Stimulated activated CD8-positive, alpha-beta memory T cell treated with anti-CD3 and anti-CD28 coated beads, Interleukin-15, amount 100 ng/mL, for 48 hours (primary cell): ENCODE measurements at places on chromosomes 2 and 18.

DNA sequence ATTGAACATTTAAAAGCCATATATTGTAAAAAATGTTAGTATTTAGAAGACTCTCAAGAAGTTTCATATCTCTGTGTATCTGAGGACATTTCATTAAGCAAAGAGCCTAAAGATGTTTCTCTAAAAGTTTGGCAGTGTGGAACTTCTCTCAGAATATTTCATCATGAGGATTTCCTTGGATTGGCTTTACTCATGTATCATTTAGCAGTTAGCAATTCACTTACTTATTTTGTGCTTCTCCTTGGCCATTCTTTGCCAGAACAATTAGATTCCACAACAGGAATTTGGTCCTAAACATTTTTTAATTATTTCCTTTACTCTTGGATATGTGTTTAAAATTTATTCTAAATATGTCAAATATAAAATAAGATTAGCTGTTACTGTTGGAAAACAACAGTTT, 345.0 kb upstream of the LRRTM4 start:
- no peak for DNase-seq

- no peak for DNase-seq
Observed at GRCh38 chr2:6877402-6878304, at the start of gene RSAD2. TSS of gene RSAD2 (plus strand) at chr2:6877777. CDS start at chr2:6877801, 24 bp downstream.

DNA sequence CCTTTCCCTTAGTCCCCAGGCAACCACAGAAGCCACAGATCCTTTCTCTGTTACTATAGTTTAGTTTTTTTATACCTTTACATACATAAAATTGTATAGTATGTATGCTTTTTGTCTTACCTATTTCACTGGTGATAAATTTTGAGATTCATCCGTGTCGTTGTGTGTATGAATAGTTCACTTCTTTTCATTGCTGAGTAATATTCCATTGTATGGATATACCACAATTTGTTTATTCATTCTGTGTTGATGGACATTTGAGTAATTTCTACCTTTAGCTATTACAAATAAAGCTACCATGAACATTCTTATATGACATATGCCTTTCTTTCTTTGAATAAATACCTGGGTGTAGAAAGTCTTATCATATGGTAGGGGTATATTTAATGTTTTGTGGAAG, 102.8 kb upstream of the CERS6 start:
- no peak for DNase-seq

- no peak for DNase-seq
Observed at GRCh38 chr18:9734189-9734588, 26.1 kb downstream of the RAB31 start.

DNA sequence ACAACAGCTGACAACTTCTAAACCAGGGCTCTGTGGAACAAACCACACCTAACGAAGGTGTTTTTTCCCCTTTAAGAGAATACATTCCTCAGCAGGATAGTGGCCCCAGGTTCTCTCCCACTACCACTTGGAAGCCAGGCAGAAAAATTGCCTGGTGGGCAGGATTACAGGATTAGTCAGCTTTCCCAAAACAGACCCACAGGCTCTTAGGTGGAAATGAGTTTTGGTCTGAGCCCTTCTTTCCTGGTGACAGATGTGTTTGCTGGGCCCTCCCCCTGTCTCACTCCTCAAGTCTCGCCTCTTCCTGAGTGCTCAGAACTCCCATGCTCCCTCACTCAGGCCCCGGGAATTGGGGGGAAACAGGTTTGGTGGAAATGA, 139.4 kb upstream of the HAAO start:
- DNase-seq, result no peak

DNA sequence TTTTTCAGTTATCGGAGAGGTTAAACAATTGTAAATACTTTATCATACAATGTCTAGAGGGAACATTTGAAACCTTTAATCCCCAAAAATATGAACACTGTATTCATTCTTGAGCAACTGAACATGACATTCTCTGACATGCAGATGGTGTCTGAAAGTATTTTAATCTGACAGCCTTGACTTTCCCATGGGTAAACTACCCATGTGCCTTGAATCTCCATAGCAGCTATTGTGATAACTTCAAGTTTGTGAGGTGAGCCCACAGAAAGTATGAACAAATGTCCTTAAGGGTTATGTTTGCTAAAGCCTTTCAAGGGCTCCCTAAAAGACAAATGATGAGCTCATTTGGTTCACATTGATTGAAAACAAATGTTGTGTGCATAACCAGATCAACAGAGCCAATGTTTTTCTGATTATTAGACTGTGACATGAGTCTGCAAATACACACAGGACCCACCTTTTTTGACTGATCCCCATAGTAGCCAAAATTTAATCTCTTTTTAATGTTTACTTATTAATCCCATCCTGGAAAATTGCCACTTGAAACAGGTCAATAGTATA, 1326.0 kb downstream of the LRP1B start:
- DNase-seq, result no peak

GRCh38 chr18:60259052-60259681, 113.4 kb downstream of the MC4R start:
- DNase-seq, result no peak

DNA sequence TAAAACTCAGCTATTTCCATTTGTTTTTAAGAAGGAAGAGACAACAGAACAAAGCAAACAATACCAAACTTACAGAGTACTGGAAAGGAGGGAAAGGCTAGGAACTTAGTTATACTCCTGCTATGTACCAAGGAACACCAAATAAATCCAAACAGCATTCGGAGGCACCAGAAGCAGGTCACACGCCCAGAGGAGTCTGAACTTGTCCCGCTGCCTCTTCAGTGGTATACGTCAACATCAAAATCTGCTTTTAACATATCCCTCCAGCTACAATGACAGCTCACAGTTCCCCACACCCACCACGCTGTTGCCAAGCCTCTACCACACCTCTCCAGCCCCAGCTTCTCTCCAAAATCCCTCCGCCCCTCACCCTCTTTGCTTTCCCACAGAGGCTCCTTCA, 17.3 kb downstream of the C2orf76 start:
- no peak for DNase-seq

DNA sequence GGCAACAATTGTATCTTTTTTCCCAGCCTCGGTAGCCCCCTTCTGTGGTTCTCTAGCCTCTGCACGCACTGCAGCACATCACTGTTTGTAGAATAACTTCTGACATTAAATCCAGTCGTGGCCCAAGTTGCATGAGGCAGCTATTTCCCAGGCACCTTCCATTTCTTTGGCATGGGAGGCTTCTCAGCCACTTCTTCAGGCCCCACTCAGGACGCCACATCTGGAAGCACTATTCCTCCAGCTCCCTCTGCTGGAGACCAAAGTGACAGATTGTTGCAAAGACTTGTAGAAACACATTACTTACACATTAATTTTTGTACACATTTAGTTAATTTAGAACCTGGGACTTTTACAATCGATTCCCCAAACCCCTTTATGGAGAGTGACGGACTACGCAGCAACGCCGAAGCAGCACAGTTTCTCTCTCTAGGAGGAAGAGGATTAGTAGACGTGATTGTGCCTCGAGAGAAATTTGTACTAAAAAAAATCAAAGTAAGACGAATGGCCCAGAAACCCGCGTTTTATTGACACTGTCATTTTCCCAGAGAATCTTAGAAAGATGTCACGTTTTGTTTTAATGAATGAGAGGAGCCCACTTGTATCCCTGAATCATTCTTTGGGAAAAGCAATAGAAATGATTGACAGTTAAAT, 57.8 kb upstream of the RGPD5 start:
- DNase-seq, result no peak

GRCh38 chr2:168643979-168644378, 158.5 kb upstream of the NOSTRIN start:
- no peak for DNase-seq

DNA sequence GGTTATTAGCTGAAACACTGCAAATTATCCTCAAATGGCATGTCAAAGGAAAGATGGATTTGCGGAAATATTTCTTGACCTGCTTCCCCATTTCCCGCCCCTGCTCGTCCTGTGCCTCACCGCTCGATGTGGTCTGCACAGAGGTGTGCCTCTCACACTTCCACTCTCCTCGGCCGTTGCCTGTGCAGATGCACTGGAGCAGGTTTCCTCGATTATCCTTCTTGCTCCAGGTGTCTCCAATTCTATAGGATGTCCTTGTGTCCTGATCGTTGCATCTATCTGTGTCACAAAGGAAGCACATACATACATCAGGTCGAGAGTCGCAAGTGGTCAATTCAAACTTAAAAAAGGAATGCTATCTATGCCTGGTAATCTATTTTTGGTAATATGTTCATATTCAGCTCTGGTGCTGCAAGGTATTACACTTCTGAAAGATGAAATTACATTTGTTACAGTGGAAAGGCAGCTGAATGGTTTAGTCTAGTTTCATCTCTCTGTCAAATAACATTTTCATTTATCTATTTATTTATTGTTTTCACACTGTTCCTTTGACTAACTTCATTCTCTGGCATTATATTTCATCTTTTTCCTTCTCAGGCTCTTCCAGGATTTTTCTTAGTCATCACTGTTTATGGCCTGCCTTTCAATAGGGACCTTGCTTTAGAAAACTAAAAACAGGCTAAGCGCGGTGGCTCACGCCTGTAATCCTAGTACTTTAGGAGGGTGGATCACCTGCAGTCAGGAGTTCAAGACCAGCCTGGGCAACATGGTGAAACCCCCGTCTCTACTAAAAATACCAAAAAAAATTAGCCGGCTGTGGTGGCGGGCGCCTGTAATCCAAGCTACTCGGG, 7.6 kb downstream of the FN1 start:
- no peak for DNase-seq

GRCh38 chr2:86645752-86646151, 22.1 kb upstream of the RNF103 start:
- no peak for DNase-seq

GRCh38 chr2:178477443-178478129, 814 bp downstream of the FKBP7 start:
- no peak for DNase-seq

- no peak for DNase-seq
Observed at GRCh38 chr2:120515759-120516678, 170.1 kb downstream of the INHBB start.
